ENCODE measurements at places on chromosomes 12 and 14.

- DNase-seq: no peak
Observed at GRCh38 chr12:19507823-19508222, 68.5 kb downstream of the AEBP2 start.

DNA sequence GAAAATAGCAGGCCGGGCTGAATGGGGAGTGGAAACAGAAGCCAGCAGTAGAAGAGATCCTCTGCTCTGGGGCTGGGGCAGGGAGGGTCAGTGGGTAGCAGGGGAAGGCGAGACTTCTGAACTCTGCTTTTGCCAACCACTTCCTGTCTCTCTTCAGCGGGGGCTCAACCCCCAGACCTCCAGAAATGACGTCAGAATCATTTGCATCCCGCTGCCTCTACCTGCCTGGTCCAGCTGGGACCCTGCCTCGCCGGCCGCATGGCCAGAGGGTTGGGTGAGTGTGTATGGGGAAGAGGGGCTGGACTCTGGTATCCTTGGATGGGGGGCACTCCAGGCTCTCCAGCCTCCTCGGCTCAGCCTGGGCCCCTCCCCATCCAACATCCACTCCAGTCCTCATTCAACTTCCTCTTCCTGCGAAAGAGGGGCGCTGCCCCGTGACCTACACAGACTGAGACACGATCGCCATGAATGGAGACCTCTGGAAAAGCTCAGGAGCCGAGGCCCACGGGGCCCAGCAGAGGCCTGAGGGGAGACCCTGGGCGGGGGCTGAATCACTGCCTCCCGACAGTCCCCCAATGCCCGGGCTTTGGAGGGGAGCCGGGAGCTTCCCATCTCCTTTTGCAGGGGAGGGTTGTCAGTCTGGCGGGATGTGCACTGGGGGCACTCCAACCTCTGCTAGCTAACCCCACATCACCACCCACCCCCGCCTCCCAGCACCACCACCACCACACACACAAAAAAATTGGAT lies 458 bp upstream of the HOXC4 start:
- DNase-seq: no peak

DNA sequence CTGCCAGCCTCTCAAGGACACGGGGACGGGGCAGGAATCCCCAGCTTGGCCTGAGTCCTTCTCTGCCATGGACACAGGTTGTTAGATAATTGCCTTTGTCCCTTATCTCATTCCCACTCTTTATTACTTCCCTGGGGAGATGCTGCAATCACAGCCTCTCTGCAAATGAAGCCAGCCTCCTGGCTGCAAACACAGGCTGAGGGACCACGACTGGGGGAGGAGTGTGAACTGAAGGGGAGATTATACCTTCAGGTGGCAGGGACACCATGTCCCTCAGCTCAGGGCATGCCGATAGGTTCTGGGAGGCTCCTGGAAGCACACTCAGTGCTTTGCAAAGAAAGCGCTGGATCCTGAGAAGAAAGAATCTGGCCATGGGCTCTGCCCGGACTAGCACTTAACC lies 16.1 kb upstream of the CHGA start:
- no peak for DNase-seq

DNA sequence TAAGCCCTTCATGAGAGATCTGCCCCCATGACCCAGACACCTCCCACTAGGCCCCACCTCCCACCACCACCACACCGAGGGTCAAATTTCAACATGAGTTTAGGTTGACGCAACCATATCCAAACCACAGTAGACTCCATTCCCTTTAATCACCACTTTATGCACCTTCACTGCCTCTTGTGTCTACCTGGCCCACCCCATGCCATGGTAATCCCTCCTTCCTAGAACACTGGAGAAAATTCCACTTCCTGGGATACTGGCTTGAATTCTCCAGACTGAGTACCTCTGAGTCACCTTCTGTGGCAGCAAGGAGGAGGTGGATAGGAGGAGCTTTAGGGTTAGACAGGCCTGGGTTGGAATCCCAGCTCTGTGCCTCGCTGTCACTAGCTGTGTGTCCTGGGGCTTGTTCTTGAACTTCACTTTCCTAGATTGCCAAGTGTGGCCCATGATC lies 26.1 kb upstream of the CIPC start:
- no peak for DNase-seq

GRCh38 chr14:59688224-59689170 lies 111.9 kb upstream of the CCDC175 start:
- DNase-seq: peak; percentile 24

- DNase-seq: no peak
Observed at GRCh38 chr12:111309584-111309983, 59.3 kb downstream of the PHETA1 start.

GRCh38 chr12:23049180-23049579 lies 424.2 kb downstream of the ETNK1 start:
- DNase-seq: no peak

DNA sequence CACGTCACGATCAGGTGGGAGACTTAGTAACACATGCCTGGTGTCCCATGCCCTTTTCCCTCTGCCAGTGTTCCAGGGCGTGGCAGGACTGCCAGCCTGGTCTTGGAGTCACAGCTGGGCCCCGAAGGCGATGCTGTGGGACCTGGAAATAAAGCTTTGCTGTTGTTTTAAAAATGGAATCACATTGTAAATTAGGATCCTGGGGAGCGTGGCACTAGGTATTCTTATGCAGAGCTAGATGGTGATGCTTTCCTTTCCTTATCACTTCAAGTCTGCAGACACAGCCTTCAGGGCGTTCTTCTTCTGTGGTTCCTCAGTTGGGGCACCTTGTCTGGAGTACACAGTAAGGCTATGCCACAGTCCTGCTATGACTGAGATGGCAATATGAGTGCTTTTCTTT lies 64.6 kb downstream of the BICD1 start:
- no peak for DNase-seq

DNA sequence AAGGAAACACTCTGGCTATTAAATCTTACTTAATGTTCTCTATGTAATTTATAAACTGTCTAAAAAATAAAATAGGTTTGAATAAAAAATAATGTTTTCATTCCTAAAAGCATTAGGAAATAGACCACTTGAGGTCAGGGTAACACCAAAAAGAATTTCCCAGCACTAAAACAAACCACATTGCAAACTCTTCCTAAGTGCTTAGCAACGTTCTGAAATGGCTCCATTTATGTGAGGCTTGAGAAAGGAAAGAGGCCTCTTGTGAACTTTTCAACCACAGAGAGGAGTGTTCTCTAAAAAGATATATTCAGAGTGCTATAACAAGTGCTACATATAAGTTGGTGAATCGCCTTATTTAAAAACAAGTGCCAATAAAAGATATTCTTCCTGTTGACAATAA lies 42.7 kb downstream of the ALX1 start:
- no peak for DNase-seq

- DNase-seq: no peak
Observed at GRCh38 chr12:70698345-70698744, 61.1 kb upstream of the PTPRB start.

DNA sequence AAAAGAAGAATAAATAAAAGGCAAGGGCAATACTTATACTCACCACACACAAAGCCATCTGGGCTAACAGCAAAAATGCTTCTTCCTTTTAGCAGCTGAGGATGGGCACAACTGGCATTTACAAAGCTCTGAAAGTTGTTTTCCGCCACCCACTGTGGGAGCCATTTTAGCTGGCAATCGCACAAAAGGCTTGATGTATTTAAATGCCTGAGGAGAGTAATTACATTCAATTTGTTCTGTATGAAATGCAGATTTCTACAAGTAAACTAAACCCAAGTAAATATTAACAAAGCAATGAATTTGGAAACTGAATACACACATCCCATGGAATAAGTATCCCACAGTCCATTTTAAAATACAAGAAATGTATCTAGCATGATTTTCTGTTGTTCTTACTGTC lies 37.5 kb downstream of the LRIG3 start:
- DNase-seq: peak; percentile 77

DNA sequence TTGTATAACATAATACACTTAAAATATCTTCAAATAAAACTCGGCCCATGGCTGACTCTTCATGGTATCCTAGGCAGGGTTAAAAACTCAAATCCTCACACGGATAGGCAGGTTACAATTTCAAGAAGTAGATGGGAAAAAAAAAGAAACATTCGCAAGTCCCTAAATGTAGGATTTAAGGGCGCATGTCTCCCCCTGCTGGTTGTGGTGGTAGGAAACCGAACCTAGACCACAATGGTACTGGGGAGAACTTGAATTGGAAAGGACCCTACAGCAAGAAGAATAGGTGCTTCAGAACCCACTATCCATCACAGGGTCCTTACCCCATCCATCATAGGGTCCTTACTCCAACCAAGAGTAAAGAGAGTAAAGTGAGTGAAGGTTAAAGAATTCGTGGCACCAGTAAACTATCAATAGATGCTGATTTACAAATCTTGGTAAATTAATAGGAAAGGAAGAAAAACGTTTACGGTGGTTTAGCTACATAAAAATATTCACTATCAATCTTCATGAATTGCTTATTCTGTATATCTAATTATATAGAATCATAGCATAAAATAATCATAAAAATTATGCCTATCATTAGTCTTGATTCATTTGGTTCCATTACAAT lies 3.3 kb upstream of the CIPC start:
- DNase-seq: peak; percentile 58

GRCh38 chr14:95185767-95186392 lies 28.6 kb upstream of the DICER1 start:
- DNase-seq: no peak

Measured in NCI-H1930 (cell line).